ENCODE measurements at places on chromosomes 13 and 19.

DNA sequence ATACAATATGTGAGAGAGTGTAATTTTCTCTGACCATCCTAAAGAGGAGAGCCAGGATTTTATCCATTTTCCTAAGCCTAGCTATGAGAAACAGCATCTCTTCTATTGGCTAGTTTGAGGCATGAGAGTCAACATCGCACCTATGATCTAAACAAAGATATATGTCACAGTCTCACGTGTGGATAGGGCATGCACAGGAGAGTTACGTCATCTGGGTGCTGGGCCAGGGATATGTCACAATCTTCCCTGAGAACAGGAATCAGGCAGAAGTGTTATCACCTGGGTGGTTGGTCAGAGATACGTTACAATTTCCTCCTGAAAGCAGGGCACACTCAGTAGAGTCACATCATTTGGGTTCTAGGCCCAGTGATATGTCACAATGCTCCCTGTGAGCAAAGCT is 53.9 kb upstream of the ZNF730 start:
- DNase-seq: no peak

DNA sequence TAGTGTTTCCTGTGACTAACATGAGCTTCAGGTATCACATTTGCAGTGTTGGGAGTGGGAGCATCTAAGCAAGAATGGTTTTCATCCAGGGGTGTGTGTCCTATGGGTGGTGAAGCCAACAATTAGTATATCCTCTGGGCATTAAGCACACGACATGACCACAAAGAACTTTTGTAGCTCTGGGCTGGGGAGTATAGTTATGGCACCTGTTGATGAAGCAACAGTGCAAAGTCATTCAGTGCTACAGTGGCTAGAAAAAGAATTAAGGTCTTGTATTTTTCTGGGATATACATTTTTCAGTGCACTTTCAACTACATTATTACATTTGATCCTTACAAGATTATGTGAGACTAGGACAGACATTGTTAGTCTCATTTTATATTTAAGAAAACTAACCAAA is 21.8 kb downstream of the CCNA1 start:
- DNase-seq: no peak

DNA sequence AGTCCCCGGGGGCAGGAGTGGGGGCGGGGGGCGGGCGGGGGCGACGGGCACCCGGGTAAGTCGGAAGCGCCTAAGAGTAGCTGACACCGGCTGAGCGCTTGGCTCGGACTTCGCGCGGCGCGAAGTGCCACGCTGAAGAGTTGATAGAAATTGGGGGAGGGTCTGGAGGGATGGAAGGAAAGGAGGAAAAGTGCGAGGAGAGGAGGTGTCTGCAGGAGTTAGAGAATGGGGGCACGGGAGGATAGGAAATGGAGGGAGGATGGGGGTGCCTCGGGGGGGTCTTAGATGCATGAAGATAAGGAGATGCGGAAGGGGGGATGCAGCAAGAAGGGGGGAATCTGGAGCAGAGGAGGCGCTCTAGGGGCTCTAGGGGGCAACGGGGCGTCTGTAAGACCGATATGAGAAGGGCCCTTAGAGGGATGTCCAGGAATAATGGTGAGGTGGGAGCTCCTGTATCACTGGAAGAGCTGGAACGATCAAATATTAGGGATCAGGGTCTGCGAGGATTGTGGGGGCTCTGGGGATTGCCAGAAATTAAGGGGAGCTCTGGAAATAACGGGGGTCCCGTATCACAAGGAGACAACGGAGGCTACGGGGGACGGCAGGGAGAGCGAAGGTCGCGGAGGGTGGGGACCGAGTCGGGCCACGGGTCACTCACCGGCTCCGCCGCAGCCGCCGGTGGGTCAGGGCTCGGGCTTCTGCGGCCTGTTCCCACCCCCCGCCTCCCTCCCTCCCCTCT is at the start of gene MYPOP:
Gene MYPOP (minus strand): TSS at position 702 of the 739 bp plus-strand sequence. CDS start 840 bp downstream, outside the sequence.
- no peak for DNase-seq

DNA sequence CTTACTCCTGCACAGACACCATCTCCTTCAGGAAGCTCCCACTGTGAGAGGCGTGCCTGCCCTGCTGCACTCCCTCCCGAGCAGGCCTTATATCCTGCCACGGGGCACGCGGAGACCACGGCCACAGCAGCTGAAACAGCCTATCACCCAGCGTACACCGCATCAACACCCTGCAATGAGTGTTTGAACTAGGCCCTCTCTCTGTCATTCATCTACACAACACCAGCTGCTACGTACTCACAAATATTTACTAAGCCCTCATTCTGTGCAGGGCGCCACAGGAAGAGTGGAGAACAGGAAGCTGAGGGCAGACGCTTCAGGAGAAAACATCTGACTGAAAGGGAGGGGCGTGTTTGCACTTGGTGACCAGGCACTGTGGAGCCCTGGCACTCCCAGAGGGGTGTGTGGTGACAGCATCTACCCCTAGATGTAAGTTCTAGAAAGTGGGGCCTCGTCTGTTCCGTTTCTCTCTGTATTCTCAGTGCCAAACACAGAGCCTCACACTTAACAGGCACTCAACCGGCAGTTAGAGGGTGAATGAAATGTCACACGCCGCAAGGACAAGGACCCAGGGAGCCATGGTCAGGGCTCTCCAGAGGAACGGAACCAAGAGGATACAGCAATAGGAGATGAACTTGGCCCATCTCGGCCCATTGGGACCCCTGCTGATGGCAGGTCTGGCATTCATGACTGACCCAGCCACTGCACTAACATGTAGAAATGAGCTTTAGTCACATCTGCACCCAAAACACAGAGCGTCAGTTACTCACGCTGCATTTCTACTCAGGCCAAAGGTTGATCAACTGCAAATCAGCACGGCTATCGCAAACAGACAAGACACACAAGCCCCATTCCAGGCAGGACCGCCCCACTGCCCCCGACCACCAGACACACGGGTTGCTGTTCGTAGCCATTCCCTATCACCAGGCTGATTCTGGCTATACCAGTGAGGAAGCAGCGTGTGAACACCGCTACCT is 15.7 kb downstream of the RANBP3 start:
- DNase-seq: peak; percentile 69

GRCh38 chr19:32876919-32877285 is 7.3 kb upstream of the SLC7A9 start:
- no peak for DNase-seq

DNA sequence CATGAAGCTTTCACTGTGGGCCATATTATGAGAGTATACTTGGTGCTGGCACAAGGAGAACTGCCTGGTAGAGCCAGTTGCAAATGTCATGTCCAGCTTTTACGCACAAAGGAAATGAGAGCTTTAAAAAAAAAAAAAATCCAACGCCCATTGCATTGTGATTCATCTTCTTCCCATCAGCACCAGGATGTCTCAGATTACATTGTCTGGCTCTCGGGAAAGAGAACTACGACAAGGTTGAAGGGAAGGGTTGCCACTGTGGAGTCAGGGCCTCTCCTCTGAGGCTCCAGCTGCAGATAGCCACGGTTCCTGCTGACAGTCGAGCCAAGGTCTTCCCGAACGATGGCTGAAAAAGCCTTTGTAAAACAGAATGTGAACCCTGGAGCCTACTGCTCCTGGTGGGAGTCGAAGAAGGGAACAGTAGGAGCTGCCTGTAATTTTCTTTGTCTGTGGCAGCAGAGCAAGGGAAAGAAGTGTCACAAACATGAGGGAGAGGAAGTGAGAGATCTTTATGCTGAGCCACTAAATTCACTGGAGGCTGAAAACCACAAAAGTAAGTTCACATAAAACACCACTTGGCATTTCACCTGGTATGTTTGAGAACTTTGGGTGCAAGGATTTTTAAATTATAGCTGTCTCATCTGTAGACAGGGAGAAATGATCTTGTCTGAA is 704.7 kb downstream of the DIAPH3 start:
- no peak for DNase-seq

GRCh38 chr13:51942189-51942588 is 69.1 kb downstream of the ATP7B start:
- DNase-seq: no peak

DNA sequence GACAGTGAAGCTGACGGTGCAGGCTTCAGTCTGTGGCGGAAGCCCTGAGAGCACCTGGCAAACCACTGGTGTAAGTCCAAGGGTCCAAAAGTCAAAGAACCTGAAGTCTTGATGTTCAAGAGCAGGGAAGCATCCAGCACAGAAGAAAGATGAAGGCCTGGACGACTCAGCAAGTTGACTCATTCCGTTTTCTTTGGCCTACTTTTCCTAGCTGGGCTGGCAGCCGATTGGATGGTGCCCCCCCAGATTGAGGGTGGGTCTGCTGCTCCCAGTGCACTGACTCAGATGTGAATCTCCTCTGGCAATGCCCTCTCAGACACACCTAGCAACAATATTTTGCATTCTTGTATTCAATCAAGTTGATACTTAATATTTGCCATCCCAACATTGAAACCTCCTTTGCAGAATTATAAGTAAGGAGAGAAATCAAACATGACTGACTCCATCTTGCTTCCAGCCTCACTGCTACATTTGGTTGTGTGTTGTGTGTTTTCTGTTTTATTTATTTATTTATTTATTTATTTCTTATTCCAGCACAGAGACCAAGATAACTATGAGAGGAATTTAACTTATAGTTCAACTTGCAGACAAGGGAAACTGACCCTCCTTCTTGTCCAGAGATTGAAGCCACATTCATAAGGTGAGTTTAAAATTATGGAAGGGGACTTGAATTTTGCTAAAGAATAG is 32.8 kb downstream of the IGFL2 start:
- DNase-seq: no peak

DNA sequence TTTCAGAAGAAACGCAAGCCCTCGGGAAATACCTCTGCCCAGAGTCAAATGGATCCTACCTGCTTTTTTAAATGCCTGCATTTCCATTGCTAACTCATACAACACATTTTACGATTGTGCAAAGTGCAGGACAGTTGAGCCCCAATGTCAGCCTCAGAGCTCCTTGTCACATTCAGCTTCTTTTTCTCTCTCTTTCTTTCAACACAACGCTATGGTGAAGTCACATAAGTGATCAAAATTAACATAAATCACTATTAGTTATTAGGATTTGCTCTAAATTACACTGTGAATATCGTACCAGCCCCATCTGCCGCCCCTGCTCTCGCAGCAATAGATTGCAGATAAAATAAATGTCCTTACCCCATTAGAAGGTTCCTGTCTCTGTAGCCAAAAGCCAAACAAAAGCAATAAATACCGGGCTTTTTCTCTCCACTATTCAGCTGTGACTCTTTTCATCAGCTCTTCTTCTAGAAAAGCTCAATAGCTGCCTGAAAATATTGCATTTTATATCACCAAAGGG is 8.8 kb downstream of the POU4F1 start:
- no peak for DNase-seq

DNA sequence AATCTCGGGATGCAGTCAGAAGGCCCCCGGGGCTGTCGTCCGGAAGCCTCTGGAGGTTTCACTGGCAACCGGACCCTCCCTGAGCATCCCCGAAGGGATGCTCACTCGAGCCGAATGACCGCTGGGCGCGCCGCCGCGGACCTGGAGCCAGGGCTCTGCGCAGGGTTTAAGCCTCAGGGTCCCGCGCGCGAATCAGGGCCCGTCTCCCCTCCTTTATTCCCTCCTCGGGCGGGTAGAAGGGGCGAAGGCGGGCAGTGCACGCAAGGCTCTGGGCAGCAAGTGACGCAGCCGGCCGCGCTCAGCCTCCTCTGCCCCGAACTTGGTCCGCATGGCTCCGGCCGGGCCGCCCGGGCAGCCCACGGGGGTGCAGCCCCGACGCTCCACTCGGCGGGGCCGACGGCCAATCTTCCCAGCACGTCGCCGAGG is 572 bp downstream of the SHISA2 start:
- DNase-seq: no peak

GRCh38 chr13:76874479-76874878 is 11.7 kb downstream of the KCTD12 start:
- no peak for DNase-seq

GRCh38 chr19:16581971-16582343 is 9.7 kb upstream of the SLC35E1 start:
- no peak for DNase-seq

GRCh38 chr13:45179428-45179827 is 21.4 kb downstream of the KCTD4 start:
- DNase-seq: no peak

- no peak for DNase-seq
These were observed 113.0 kb downstream of the UFM1 start for GRCh38 chr13:38462605-38463004.

DNA sequence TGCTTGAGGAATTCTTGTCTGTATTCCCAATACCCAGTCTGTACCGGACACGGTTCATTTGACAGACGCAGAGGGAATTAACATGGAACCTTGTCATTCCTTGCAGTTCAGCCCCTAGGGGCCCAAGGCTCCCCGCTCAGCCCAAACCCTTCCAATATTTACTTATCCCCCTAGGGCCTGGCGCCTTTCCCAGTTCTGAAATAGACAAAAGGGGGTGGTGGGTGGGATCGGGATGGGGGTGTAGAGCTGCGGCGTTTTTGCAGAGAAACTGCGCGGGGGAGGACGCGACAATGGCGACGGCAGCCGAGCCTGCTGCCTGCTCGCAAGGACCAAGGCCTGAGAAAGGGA is 583 bp downstream of the AKAP8L start:
- DNase-seq: no peak

GRCh38 chr13:30848332-30849027 is 57.6 kb upstream of the MEDAG start:
- no peak for DNase-seq

All from NCI-H1436 treated with DMSO at 0.1 percent for 48 hours (cell line).